Naive thymus-derived CD8-positive, alpha-beta T cell (primary cell): ENCODE measurements at places on chromosomes 3 and 15. TPM values are rescaled to one million over a fixed set of nuclear protein-coding genes. Genes with fewer than 3 reads are reported as not detected.

The CRABP1 gene
- total RNA-seq, result not detected

The PPP1R14D gene
- not detected for total RNA-seq

The CSPG4 gene
- total RNA-seq, result not detected

The ADAM10 gene
- 150 TPM for total RNA-seq

The FBLN2 gene
- total RNA-seq, result 9.5 TPM

The GREM1 gene
- total RNA-seq, result not detected

The GALK2 gene
- 26.3 TPM for total RNA-seq

The SHISA5 gene
- total RNA-seq, result 186 TPM

DNA sequence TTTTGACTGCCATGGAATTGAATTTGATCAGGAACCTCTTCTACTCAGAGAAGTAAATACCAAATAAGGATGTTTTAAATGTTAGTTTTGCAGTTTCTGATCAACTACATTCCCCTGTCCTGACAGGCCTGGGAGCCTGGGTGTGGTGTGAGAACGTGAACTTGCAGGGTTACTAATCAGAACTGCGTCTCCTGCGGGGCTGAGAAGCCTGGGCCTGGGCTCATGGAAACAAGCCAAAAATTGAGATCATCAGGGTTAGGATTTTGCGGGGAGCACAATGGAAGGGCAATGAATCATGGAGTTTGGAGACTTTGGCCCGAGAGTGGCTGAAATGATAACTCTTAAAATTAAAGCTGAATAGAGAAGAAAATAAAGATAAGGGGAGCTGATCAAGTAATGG, 47.8 kb upstream of the C3orf70 start:
- H3K4me1 ChIP-seq, result no peaks in the 10 kb centered on the region
- no peak for DNase-seq
- peak overlapping the region; percentile 55 for H3K27ac ChIP-seq
- H3K36me3 ChIP-seq, result peaks cover 24% of the 10 kb centered on the region
- no peaks in the 10 kb centered on the region for H3K27me3 ChIP-seq

- no peak overlapping the region for H3K27ac ChIP-seq
- peaks cover 13% of the 10 kb centered on the region for H3K4me1 ChIP-seq
- H3K4me3 ChIP-seq, result no peak overlapping the region
- no peaks in the 10 kb centered on the region for H3K27me3 ChIP-seq
Observed at GRCh38 chr3:188037965-188038581, 115.9 kb upstream of the LPP start.

DNA sequence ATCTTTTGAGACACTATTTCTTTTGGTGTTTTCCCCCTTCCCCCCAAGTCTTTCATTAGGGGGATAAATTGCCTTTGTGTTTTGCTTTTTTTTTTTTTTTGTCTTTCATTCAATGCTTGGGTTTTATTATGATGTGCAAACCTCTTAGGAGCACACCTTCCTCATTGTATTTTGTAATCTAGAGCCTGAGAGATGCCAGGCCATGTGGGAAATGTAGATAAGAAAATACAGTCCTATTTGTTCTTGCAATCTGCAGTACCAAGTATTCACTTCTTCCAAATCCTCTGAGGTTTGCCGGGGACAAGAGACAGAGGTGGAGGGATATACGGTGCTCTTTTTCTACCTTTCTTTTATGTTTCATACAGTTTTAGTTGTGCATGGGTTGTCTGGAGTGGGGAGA, 66.7 kb downstream of the LARS2 start:
- DNase-seq, result no peak
- H3K27ac ChIP-seq, result no peak overlapping the region
- H3K4me1 ChIP-seq, result no peaks in the 10 kb centered on the region

DNA sequence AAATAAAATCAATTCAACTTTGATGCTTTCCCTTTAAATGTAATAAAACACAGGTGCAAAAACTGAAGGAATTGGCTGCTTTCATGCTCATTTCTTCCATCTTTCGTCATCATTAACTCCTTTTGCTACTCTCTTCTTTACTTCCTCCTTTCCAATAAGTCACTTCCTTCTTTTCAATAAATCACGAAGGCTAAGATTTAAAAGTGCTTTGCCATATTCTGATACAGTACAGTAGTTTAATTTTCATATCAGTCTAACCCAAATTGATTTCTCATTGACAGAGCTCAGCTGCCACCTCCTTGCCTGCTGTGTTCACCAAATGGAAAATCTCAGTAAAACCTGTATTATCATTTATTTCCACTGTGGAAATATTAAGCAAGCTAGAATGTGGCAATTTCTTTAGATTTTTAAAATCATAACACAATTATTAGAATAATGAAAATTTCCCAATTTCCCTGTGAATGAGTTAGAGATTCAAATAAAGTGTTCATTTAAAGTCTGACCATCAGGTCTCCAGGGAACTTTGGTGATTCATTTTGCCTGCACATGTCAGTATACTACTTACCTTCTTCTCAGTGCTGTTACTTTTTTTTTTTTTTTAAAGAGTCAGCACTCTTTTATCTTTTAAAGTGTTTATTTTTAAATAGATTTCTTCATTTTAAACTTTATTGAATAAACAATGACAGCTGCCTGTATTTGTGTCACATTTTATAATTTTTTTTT, 41.6 kb downstream of the NANOGP8 start:
- no peak overlapping the region for H3K4me3 ChIP-seq
- no peak for DNase-seq
- H3K36me3 ChIP-seq, result no peaks in the 10 kb centered on the region
- H3K4me1 ChIP-seq, result peaks cover 3% of the 10 kb centered on the region

DNA sequence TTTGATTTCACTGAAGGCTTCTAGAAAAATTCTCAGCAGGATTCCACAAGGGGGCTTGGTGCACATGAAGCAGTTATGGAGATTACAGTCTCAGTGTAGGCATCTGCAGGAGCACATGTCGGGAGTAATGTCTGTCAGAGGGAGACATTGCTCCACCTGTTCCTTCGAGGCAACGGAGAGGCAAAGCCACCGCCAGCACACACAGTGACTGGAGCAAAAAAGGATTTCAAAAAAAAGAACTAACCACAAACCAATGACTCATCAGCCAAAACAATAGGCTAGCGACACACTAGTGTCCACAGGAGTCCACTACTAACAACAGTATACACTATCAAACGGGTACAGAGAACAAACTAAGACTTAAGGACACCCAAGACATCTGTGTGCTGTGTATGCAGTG, 68.9 kb downstream of the NPTN start:
- no peaks in the 10 kb centered on the region for H3K27me3 ChIP-seq
- no peak overlapping the region for H3K4me3 ChIP-seq
- no peak for DNase-seq
- H3K27ac ChIP-seq, result peak overlapping the region; percentile 52
- H3K36me3 ChIP-seq, result peaks cover 11% of the 10 kb centered on the region

GRCh38 chr3:145490088-145491048, 670.6 kb downstream of the PLOD2 start:
- H3K4me3 ChIP-seq, result no peak overlapping the region
- H3K27me3 ChIP-seq, result no peaks in the 10 kb centered on the region
- no peak for DNase-seq
- H3K27ac ChIP-seq, result no peak overlapping the region
- H3K4me1 ChIP-seq, result no peaks in the 10 kb centered on the region

DNA sequence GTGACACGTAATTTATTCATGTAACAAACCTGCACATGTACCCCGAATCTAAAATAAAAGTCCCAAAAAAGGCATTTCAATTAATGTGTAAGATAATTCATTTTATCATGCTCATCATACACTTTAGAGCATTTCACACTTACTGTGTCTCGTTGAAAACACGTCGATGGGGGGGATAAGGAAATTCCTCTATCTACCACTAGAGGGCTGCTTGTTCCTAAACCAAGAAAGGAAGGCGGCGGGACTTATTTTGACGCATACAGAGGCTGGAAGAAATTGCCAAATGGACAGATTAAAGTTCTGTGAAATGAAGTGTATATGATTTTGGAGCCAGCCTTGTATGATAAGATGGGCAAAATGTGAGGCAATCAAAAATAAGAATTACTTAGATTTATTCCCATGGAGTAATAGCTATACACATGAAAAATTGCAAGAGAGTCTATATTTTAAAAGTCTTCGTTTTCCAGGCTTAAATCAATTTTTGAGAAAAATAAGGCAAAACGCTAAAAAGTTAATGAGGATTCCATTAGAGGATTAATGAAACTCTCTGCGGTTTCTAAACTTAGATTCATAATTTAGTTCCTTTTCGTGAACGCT, 346.8 kb downstream of the CNTN3 start:
- H3K4me3 ChIP-seq, result no peak overlapping the region
- DNase-seq, result no peak
- H3K36me3 ChIP-seq, result no peaks in the 10 kb centered on the region
- no peaks in the 10 kb centered on the region for H3K4me1 ChIP-seq
- H3K27ac ChIP-seq, result no peak overlapping the region

DNA sequence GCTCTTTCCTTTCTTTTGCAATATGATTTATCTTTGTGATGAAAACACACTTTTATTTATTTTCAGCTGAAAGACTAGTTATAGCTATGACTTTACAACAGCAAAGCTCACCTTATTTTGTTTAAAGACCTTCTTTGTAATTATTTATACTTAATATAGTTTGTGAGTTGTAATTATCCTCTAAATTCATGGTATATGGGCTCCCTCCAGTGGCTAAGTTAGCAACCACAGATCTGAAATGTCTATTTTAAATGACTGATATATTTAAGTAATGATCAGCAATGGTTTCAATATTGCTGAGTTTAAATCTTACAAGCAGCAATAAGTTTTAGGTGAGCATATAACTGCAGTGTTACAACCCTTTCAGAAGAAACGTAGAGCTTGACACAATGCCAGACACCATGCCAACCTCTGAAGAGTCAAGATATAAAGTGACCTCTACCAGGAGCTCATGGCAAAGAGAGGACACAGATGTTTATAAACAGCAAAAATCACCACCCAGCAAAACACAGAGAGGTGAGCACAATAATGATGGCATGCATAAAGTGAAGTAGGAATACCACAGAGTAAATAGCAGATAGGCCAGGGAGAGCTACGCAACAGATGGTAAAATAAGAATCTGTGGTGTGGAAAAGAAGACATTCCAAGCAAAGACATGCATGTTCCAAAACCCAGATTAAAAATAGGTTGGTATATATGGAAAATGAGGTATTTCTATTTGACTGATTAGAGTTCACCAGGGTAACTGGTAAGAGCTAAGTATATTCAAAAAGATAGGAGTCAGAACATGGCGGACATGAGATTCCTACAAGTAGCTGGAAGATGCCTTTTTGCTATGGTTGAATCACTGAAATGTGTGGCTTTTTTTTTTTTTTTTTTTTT, 143.7 kb upstream of the ZNF385D start:
- H3K27me3 ChIP-seq, result no peaks in the 10 kb centered on the region
- no peak overlapping the region for H3K27ac ChIP-seq
- H3K4me1 ChIP-seq, result no peaks in the 10 kb centered on the region
- no peak for DNase-seq
- H3K36me3 ChIP-seq, result no peaks in the 10 kb centered on the region

- no peak for DNase-seq
- no peaks in the 10 kb centered on the region for H3K27me3 ChIP-seq
Observed at GRCh38 chr15:47299846-47300434, 417.4 kb upstream of the SEMA6D start.

DNA sequence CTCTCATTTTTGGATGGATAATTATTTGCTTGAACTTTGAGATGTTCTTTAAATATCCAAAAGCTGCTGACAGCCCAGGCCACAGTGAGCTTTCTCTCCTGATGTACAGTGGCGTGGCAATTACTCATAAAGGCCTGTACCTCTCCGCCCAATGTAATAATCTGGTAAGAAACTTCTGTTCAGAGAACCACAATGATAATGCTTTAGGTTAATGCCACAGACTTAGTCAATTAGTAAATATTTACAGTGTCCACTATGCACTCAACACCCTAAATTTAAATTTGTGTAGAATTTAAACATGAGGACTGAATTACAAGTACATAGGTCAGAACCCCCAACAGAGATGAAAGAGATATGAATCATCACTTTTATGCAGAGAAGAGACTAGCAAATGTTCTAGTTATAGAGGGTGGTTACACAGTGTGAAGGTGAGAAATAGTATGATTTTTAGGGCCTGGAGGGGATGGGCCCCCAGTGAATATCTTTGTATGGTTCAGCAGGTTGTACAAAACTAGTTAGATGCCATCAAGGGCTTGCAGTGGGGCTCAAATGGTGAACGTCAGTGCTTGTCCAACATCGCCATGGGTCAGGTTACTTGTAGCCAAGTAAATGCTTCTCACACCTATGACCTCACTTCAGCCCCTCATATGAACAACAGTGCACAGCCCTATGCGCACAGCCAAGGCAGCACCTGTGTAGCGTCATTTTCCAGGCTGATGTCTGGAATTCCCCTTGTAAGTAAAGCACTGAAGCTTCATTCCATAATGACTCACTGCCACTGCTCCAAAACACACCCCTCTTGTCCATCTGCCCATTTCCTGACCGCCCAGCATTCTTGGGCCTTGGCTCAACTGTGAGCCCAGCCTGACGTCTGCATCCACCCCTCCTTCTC, 13.3 kb downstream of the ABHD2 start:
- H3K27me3 ChIP-seq, result no peaks in the 10 kb centered on the region
- H3K4me1 ChIP-seq, result peaks cover 5% of the 10 kb centered on the region
- H3K36me3 ChIP-seq, result peaks cover 6% of the 10 kb centered on the region
- H3K27ac ChIP-seq, result no peak overlapping the region

DNA sequence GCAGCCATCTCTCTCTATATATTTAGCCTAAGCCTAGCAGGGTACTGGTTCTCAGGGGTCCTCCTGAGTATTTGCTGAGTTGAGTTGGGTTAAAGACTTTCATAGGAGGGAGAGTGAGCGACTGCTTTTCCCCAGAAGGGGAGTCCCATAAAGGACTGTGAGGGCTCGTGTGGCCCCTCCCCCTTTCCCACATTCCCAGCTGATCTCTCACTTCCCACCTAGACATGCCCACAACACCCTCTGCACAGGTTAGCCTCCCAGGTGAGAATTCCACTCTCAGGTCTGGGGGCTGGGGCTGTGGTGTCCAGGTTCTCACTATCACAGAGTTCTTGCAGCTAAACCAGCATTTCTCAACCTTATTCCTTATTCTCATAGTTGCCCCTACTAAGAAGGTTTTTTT, 15.8 kb downstream of the EPHB1 start:
- H3K27ac ChIP-seq, result no peak overlapping the region
- no peaks in the 10 kb centered on the region for H3K4me1 ChIP-seq
- DNase-seq, result no peak
- no peak overlapping the region for H3K4me3 ChIP-seq
- no peaks in the 10 kb centered on the region for H3K36me3 ChIP-seq

DNA sequence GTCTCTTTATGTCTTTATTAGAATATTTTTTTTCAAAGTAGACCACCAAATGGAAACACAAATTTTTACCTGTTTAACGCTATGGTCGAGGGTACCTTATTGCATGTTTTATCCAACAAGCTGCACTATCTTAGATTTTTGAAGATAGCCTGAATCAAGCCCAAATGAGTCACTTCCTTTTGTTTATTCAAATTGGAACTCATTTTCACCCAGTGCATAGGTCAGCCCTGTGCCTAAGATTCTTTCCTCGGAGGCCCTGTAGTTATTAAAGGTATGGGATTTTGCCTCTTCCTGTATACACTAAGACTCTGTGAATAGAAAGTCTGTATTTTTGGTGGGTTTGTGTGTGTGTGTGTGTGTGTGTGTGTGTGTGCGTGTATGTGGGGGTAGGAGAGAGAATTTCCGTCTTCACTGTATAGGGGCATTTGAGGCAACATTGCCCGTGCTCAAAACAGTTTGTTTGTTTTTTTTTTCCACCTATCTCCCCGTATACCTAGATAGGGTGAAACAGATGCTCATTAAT, 358.0 kb upstream of the CADM2 start:
- no peaks in the 10 kb centered on the region for H3K36me3 ChIP-seq
- H3K4me3 ChIP-seq, result no peak overlapping the region
- no peak for DNase-seq
- H3K27me3 ChIP-seq, result no peaks in the 10 kb centered on the region

GRCh38 chr3:125356140-125357026, 18.7 kb downstream of the ZNF148 start:
- peaks cover 80% of the 10 kb centered on the region for H3K4me1 ChIP-seq
- no peaks in the 10 kb centered on the region for H3K27me3 ChIP-seq
- no peak for DNase-seq
- no peaks in the 10 kb centered on the region for H3K36me3 ChIP-seq
- H3K4me3 ChIP-seq, result peak overlapping the region; percentile 80
